ENCODE measurements at places on chromosomes 7 and 10.

GRCh38 chr7:149735181-149735602, 38.2 kb downstream of the ZNF467 start:
- DNase-seq: peak; percentile 13

- DNase-seq: no peak
These were observed 99.0 kb upstream of the MDFIC start for GRCh38 chr7:114822844-114823243.

DNA sequence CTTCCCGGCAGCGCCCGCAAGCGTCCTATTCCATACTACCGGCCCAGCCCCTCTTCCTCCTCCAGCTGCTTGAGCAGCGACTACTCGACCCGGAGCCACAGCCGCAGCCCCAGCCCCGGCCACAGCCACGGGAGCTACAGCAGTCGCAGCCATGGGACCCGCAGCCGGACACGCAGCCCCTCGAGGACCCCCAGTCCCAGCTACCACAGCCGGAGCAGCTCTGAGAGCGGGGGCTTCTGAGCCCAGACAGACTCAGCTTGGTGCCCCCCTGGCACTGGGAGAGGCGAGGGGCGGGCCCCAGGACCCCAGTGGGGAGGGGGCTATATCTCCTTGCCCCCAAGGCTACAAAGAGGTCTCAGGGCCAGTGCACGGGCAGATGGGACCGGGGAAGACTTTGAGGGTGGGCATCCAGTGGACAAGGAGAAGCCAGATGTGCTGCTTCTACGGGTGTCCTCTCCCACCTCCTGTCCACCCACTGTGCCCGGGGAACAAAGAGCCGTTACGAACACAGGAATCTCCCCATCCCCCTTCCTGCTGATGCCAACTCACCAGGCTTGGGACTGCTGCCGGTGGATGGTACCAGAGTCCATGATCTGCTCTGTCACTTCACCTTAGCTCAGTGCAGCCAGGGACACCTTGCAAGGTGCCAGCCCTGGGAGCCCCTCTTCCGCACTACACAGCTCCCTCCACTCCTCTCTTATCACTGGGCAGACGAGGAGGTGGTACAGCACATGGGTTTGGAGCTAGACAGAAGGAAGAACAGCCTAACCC, 16.7 kb upstream of the HSPB1 start:
- no peak for DNase-seq

DNA sequence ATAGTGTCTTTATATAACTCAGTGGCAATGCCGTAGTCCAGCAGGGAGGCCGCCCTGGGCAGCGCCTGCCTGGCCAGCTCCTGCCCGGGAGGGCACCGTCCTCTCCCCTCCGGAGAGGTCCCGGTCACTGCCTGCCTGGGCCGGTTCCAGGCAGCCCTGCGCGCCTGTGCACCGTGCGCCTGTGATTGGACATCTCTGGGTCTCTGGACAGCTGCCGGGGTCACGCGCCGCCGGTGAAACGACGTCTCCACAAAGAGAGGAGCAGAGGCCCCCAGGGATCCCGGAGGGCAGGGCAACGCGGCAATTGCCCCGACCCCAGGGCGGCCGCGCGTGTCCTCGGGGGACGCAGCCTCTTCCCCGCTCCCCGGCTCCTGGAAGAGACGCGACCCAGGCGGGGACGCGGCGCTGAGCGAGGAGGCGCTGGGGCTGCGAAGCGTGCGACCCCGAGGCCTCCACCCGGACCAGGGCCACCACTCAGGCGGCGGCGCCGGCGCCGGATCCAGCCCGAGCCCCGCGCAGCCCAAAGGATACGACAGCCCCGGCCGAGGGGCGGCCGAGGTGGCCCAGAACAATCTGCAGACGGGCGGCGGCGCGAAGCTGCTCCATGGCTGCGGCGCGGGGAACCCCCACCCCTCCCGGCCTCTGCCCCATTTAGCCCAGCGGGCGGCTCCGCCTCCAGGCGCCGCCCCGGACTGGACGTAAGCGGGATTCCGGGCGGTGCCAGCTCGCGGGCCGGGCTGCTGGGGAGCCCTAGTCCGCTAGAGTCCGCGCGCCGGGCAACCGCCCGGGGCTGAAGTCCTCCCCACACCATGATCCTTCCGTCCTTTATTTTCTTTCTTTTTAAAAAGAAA, at the start of gene PHYH:
Gene PHYH (minus strand): TSS at position 628 of the 851 bp plus-strand sequence. CDS start 22 bp downstream, at position 606.
- peak; percentile 85 for DNase-seq

DNA sequence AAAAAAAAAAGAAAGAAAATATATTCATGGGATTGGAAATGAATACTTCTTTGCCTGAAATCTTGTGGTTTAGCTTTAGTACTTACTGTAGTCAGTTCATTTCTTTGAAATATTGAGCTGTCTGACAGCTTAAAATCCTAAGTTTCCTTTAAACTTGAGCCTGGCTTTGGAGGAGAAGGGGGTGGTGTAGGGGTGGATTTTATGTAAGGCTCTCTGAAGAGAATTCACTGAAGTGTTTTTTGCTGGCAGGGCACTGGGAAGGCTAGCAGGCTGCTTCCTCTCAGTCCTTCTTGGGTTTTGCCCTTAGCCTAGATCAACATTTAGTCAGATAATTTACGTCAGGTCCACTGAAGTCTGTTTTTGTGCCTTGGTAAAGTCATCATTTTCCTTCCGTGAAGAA, 516.5 kb downstream of the AUTS2 start:
- no peak for DNase-seq

DNA sequence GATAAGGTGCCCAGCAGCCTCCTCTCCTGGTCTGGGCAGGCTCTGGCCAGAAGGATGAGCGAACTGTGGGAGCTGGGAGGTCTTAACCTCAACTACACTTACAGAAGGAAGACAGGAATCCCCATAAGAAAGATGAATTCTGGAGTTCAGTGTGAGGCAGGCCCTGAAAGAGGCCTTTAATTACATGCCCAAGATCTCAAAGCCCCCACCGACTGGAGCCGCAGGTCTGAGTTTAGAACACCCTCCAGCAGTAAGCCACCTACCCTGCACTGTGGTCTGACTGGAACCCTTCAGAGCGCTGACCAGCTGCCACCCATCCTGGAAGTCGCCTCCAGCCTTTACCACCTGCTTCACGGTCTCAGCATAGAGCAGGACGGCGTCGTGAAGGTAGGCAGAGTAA, 28.2 kb upstream of the ACSL5 start:
- DNase-seq: no peak

DNA sequence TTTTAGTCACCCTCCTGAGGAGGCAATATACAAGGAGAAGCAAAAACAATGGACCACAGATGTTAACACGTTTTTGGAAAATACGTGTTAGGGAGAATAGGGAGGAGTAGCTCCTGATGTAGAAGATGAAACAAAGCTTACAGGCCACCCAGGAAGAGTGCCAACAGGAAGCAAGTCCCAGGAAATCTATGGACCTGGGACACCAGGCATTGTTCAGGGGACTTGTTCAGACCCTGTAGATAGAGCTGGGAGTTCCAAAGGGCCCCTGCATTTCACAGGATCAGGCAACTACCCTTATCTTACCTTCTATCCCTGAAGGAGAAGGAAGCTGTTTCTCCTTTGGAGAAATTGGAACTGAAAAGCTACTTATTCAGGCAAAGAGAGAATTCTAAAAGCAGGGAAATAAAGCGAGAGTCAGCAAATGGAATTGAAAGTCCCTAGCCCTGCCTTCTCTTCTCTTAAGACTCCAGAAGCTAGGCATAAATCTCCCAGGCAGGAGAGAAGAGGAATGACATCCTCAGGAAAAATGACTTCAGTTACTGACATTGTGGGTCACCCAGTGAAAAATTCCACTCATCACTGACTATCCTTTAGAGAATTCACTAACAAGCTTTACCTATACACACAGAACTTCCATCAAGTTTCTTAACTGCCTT, 77.7 kb upstream of the FAM3C start:
- DNase-seq: no peak

DNA sequence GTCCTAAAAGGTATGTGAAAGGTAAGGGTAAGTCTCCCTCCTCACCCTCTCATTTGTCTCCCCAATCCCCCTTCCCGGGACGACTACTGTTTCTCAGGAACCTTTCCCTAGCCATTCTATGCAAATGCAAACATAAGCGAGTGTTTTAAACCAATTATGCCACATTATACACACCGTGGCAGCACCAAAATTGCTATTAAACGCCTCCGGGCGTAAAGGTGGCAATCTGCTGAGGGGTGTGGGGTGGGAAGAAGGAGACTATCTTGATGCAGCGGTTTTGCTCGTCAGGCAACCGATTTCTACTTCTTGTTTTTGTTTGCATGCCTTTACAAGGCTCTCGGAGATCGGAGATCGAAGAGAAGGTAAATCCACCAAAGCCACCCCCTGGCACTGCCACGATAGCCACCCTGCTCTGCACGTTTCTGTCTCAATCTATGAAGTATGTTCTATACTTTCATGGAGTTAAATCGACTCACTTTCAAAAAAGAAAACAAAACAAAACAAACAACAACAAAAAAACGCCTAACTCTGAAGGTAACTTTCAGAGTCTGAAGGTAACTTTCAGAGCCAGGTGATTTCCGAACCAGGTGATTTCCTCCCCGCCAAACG, 46.0 kb upstream of the CDK1 start:
- no peak for DNase-seq

GRCh38 chr10:66931340-66931948, 5.6 kb downstream of the LRRTM3 start:
- DNase-seq: no peak

DNA sequence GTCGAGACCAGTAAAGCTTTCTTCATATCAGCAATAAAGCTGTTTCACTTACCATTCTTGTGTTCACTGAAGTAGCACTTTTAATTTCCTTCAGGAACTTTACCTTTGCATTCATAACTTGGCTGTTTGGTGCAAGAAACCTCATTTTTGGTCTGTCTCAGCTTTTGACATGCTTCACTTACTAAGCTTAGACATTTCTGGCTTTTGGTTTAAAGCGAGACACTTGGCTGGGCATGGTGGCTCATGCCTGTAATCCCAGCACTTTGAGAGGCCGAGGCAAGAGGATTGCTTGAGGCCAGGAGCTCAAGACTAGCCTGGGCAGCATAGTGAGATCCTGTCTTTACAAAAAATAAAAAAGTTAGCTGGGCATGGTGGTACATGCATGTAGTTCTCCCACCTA, 15.8 kb downstream of the PLEKHA1 start:
- DNase-seq: no peak

DNA sequence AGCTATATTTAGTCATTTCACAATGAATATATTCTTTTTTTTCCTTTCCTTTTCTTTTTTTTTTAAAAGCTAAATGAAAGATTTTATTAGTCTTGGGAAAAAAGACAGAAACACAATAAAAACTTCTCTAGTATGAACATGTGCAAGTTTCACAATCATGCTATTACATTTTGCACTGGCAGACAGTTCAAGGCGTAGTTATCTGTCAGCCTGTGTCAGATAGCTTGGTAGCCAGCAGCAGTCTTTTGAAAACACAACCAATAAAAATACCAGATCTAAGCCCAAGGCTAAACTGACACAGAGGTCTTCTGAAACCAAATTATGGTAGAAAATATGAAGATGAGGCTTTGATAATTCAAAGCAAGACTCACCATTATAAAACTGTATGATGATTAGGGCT, 205.8 kb upstream of the TEX47 start:
- DNase-seq: no peak

DNA sequence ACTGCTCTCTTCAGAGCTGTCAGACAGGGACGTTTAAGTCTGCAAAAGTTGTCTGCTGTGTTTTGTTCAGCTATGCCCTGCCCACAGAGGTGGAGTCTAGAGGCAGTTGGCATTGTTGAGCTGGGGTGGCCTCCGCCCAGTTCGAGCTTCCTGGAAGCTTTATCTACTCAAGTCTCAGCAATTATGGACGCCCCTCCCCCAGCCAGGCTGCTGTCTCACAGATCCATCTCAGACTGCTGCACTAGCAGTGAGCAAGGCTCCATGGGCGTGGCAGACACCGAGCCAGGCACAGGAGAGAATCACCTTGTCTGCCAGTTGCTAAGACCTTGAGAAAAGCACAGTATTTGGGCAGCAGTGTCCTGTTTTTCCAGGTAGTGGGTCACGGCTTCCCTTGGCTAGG, 98.1 kb downstream of the SDHAF3 start:
- DNase-seq: no peak

DNA sequence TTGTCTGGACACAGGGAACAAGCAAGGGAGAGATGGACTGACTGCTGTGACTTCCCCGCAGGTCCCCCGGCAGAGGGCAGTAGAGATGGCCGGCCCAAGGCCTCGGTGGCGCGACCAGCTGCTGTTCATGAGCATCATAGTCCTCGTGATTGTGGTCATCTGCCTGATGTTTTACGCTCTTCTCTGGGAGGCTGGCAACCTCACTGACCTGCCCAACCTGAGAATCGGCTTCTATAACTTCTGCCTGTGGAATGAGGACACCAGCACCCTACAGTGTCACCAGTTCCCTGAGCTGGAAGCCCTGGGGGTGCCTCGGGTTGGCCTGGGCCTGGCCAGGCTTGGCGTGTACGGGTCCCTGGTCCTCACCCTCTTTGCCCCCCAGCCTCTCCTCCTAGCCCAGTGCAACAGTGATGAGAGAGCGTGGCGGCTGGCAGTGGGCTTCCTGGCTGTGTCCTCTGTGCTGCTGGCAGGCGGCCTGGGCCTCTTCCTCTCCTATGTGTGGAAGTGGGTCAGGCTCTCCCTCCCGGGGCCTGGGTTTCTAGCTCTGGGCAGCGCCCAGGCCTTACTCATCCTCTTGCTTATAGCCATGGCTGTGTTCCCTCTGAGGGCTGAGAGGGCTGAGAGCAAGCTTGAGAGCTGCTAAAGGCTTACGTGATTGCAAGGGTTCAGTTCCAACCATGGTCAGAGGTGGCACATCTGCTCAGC, 6.0 kb downstream of the CYREN start:
- DNase-seq: no peak

DNA sequence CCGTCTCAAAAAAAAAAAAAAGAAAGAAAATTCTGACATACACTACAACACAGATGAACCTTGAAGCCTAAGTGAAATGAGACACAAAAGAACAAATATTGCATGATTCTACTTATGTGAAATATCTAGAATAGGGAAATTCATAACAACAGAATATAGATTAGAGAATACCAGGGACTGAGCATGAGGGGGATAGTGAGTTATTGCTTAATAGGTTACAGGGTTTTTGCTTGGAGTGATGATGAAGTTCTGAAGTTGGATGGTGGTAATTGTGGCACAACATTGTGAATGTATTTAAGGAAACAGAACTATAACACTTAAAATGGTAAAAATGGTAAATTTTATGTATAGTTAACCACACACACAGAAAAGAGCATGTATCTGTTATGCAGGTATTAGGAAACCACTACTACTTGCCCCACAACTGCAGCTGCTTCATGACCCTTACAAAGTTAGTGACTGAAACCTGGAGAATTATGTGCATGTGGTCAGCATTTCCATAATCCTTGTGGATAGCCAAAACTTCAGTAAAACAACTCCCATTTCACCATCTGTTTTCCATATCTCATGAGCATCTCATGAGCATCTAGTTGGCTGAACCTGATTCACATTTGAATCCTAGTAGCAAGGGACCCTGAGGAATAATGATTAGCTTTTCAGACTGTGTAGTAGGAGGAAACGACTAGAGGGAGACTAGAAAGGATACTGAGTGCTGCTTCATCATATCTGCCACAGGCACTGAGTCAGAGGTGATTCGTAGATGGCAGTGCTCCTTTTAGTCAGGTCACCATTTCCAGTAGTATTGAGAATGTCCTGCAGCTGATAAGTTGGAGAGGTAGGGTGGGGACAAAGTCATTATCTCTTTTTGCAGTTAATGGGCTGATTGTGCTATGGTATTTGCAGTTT, 26.3 kb downstream of the SAMD8 start:
- no peak for DNase-seq
